ENCODE measurements at places on chromosomes 1 and 21. TPM values are rescaled to one million over a fixed set of nuclear protein-coding genes. Genes with fewer than 3 reads are reported as not detected.

- no peak for DNase-seq
- no peaks in the 10 kb centered on the region for H3K36me3 ChIP-seq
- no peak overlapping the region for H3K27ac ChIP-seq
- no peaks in the 10 kb centered on the region for H3K27me3 ChIP-seq
- H3K4me1 ChIP-seq: peaks cover 3% of the 10 kb centered on the region
Observed at GRCh38 chr21:37338671-37339551, 27.7 kb upstream of the DYRK1A start.

DNA sequence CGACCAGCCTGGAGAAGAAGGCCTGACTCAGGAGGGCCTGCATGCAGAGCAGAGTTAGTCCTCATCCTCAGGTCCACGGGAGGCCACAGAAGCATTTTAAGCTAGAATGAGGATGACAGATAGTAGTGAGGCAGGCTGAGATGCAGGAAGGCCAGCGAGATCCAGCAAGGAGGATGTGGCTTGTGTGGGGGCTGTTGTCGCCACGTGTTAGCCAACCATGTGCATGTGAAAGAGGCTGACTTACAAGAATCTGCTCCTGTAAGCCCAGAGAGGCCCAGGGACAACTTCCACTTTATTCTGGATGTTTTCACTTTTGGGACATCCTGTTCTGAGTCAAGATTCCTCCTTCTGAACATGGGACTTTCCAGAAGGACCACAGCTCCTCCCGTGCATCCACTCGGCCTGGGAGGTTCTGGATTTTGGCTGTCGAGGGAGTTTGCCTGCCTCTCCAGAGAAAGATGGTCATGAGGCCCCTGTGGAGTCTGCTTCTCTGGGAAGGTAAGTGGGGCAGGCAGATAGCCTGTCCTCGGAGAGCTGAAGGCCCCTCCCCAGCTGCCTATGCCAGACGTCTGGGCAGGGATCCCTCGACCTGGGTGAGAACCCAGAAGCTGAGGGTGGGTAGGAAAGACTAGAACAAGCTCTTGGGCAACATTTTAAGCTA lies at the start of gene SLAMF8:
SLAMF8 (plus strand) TSS at position 433 of the 661 bp plus-strand sequence; CDS start at position 459, 26 bp downstream.
- peaks cover 53% of the 10 kb centered on the region for H3K4me1 ChIP-seq
- no peaks in the 10 kb centered on the region for H3K27me3 ChIP-seq
- H3K36me3 ChIP-seq: peaks cover 3% of the 10 kb centered on the region
- H3K4me3 ChIP-seq: peak within 1 kb of the TSS; percentile 51
- DNase-seq: peak; percentile 90

DNA sequence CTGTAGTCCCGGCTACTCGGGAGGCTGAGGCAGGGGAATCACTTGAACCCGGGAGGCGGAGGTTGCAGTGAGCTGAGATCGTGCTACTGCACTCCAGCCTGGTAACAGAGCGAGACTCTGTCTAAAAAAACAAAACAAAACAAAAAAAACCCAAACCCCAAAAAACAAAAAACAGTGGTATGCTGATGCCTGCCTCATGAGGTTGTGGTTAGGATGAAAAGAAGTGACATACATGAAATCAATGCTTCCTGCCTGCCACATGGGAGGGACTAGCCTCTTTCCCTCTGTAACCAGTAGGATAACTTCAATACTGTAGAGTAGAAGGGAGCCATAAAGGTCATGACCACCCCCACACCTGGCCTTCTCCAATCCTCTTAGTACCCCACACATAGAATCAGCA lies 55.2 kb downstream of the TENT5C start:
- peak; percentile 69 for DNase-seq
- peak overlapping the region; percentile 47 for H3K27ac ChIP-seq
- no peaks in the 10 kb centered on the region for H3K36me3 ChIP-seq
- no peak overlapping the region for H3K4me3 ChIP-seq
- H3K4me1 ChIP-seq: peaks cover 90% of the 10 kb centered on the region

DNA sequence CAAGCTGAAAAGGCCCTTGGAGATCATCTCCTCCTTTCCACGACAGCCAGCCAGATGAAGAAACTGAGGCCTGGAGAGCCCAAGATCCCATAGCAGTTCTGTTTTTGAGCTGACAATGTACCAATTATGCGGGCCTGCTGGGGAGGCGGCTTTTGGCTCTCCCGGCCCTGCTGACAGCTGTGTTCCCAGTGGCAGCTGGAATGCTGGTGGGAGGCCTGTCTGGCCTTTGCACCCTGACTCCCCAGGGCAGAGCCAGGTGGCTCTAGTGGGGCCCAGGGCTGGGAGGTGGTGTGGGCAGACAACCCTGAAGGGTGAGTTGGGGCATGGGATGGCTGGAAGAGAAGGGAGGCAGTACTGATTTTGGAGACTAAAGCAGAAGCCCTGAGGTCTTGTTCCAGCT lies 30.7 kb upstream of the WASF2 start:
- H3K4me1 ChIP-seq: peaks cover 55% of the 10 kb centered on the region
- H3K36me3 ChIP-seq: peaks cover 24% of the 10 kb centered on the region
- no peak for DNase-seq

The NTNG1 gene
- total RNA-seq: 0.96 TPM

The MSH4 gene
- 0.16 TPM for total RNA-seq

DNA sequence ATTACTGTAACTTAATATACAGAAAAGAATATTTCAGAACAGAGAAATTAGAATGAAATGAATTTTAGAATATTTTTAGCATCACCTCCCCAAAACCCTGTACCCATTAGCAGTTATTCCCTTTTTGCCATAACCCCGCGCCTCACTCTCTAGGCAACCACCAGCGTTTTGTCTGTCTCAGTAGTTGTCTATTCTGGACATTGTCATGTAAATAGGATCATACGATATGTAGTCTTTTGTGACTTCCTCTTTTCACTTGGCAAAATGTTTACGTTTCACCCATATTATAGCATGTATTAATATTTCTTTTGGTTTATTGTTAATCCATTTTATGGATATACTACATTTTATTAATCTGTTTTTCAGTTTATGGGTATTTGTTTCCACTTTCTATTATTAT lies 24.9 kb downstream of the SOAT1 start:
- peaks cover 57% of the 10 kb centered on the region for H3K36me3 ChIP-seq
- peaks cover 31% of the 10 kb centered on the region for H3K4me1 ChIP-seq
- H3K4me3 ChIP-seq: no peak overlapping the region
- no peak for DNase-seq

DNA sequence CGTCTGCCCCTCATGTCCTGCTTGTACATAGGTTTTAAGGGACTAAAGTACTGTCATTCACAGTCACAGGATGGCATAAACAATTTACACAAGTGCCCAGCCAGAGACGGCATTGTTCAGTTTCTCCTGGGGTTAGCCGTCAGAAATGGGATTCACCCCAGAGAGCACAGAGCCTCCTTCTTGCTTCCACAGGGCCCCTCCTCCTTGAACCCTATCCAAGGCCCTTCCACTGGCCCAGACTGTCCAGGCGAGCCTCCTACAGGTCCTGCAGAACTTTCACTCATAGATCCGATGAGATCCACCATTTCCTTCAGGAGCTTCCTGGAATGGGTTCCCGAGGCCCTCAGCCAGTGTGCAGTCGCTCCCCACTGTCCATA lies 10.0 kb downstream of the AVPR1B start:
- H3K27ac ChIP-seq: no peak overlapping the region
- DNase-seq: no peak
- H3K4me3 ChIP-seq: no peak overlapping the region
- no peaks in the 10 kb centered on the region for H3K27me3 ChIP-seq
- H3K4me1 ChIP-seq: no peaks in the 10 kb centered on the region
- no peaks in the 10 kb centered on the region for H3K36me3 ChIP-seq

DNA sequence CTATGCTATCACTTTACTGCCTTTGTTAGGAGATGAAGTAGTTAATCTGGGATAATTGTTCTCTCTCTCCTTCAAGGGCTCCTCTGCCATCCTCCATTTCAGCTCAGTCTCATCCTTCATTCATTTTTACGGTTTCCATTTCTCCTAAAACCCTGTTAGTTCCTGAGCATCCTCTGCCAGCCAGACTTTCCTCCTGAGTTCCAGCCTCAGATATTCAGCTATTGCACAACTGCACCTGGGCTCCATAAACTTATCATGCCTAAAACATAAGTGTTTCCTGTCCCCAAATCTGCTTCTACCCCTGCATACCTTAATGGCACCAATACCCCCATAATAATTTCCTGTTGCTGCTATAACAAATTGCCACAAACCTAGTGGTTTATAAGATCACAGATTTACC lies 39.6 kb upstream of the SOX13 start:
- no peaks in the 10 kb centered on the region for H3K4me1 ChIP-seq
- no peak overlapping the region for H3K27ac ChIP-seq
- peaks cover 8% of the 10 kb centered on the region for H3K27me3 ChIP-seq
- no peak overlapping the region for H3K4me3 ChIP-seq
- no peaks in the 10 kb centered on the region for H3K36me3 ChIP-seq

GRCh38 chr1:39617488-39618049 lies 21.9 kb downstream of the HEYL start:
- H3K4me3 ChIP-seq: no peak overlapping the region
- H3K4me1 ChIP-seq: no peaks in the 10 kb centered on the region
- no peaks in the 10 kb centered on the region for H3K36me3 ChIP-seq
- no peak for DNase-seq

DNA sequence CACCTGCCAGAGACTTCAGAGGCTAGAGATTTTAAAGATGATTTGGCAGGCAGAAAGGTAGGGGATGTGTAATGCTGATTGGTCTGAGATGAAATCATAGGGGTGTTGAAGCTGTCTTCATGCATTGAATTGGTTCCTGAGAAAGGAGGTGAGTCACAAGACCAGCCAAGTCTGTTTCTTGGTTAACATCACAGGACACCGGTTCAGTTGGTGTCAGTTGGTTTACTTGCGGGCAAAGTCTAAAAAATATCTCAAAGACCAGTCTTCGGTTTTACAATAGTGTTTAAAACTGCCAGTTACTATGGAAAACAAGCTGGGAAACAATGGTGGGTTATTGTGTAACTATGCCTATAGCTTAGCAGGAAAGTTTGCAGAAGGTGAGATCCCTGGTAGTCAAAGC lies 305.9 kb downstream of the BARHL2 start:
- no peaks in the 10 kb centered on the region for H3K4me1 ChIP-seq
- no peak overlapping the region for H3K4me3 ChIP-seq
- H3K27me3 ChIP-seq: peaks cover 1% of the 10 kb centered on the region
- no peak for DNase-seq

The IL10RB gene
- total RNA-seq: 30.5 TPM

The VSIG8 gene
- not detected for total RNA-seq

GRCh38 chr1:209190591-209191261 lies 392.8 kb upstream of the CAMK1G start:
- no peak overlapping the region for H3K27ac ChIP-seq
- H3K27me3 ChIP-seq: peaks cover 4% of the 10 kb centered on the region
- no peak overlapping the region for H3K4me3 ChIP-seq

GRCh38 chr1:25904943-25905679 lies 1.1 kb downstream of the STMN1 start:
- H3K27me3 ChIP-seq: no peaks in the 10 kb centered on the region
- peaks cover 47% of the 10 kb centered on the region for H3K36me3 ChIP-seq
- H3K27ac ChIP-seq: peak overlapping the region; percentile 86
- H3K4me1 ChIP-seq: peaks cover 32% of the 10 kb centered on the region

- H3K27ac ChIP-seq: no peak overlapping the region
- peaks cover 46% of the 10 kb centered on the region for H3K4me1 ChIP-seq
- DNase-seq: no peak
- no peak overlapping the region for H3K4me3 ChIP-seq
- peaks cover 3% of the 10 kb centered on the region for H3K36me3 ChIP-seq
Observed at GRCh38 chr1:198763298-198763714, 124.5 kb downstream of the PTPRC start.

The MTARC1 gene
- not detected for total RNA-seq

DNA sequence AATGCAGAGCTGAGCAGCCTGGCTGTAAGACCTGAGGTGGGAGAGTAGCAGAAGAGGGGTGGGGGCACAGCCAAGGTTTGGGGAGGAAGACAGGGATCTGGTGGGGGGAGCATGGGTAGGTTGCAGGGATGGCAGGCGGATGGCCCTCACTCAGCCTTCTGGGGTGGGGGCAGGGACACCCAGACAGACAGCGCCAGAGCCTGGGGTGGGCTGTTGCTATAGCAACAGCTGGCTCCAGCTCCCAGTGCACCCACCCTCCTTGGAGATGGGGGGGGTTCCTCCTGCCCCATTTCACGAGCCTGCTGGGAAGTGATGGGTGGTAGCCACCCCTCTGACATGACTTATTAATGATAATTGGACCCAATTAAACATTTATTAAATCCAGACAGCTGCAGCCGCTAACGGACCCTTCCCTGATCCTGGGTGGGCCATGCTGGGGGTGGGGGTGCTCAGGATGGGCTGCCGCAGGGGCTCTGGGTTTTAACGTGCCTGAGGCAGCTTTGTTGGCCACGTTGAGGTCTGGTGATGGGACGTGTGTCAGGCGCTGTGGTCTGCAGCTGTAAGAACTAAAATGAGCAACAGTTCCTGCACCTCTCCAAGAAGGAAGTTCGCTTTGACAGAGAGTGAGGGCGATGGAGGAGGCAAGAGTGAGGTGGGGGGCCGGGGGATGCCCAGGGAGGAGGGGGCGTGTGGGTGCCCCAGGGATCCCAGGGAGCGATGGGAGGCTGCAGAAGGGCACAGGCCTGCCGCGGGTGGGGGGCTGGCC lies 19.4 kb downstream of the AGRN start:
- peaks cover 19% of the 10 kb centered on the region for H3K4me1 ChIP-seq
- peaks cover 26% of the 10 kb centered on the region for H3K27me3 ChIP-seq
- peak; percentile 72 for DNase-seq
- peak overlapping the region; percentile 57 for H3K4me3 ChIP-seq
- H3K36me3 ChIP-seq: peaks cover 6% of the 10 kb centered on the region

The CDA gene
- not detected for total RNA-seq

- H3K36me3 ChIP-seq: no peaks in the 10 kb centered on the region
- peaks cover 27% of the 10 kb centered on the region for H3K4me1 ChIP-seq
- peak overlapping the region; percentile 68 for H3K27ac ChIP-seq
- H3K4me3 ChIP-seq: no peak overlapping the region
- no peaks in the 10 kb centered on the region for H3K27me3 ChIP-seq
Observed at GRCh38 chr1:145690587-145691558, 16.3 kb downstream of the PDZK1 start.

GRCh38 chr1:95984798-95985374 lies 736.7 kb upstream of the PTBP2 start:
- no peaks in the 10 kb centered on the region for H3K27me3 ChIP-seq
- H3K4me3 ChIP-seq: no peak overlapping the region
- no peaks in the 10 kb centered on the region for H3K36me3 ChIP-seq
- H3K4me1 ChIP-seq: no peaks in the 10 kb centered on the region
- no peak for DNase-seq
- H3K27ac ChIP-seq: no peak overlapping the region

- H3K36me3 ChIP-seq: no peaks in the 10 kb centered on the region
- H3K4me3 ChIP-seq: no peak overlapping the region
- DNase-seq: peak; percentile 17
- H3K4me1 ChIP-seq: no peaks in the 10 kb centered on the region
- peaks cover 7% of the 10 kb centered on the region for H3K27me3 ChIP-seq
Observed at GRCh38 chr1:209585672-209586071, 2.2 kb downstream of the CAMK1G start.

GRCh38 chr1:30855686-30856259 lies 52.8 kb downstream of the SDC3 start:
- no peak overlapping the region for H3K27ac ChIP-seq
- peaks cover 1% of the 10 kb centered on the region for H3K27me3 ChIP-seq
- no peaks in the 10 kb centered on the region for H3K4me1 ChIP-seq
- no peaks in the 10 kb centered on the region for H3K36me3 ChIP-seq

DNA sequence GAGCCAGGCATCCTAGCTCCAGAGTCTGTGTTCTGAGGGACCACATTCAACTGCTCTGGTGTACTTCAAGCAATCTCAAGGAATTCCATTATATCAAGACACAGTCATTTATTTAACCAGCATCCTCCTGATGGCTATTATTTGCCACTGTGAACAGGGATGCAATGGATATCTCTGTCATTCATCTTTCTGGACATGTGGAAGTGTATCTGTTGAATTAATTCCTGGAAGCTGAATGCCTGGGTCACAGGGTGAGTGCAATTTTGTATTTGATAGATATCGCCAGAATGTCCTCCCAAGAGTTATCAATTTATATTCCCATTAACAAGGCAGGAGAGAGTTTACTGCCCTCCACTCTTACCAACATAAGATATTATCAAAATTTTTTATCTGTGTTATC lies 24.7 kb upstream of the LRP8 start:
- H3K4me3 ChIP-seq: no peak overlapping the region
- DNase-seq: no peak
- no peaks in the 10 kb centered on the region for H3K4me1 ChIP-seq
- H3K27ac ChIP-seq: no peak overlapping the region
- no peaks in the 10 kb centered on the region for H3K27me3 ChIP-seq
- peaks cover 3% of the 10 kb centered on the region for H3K36me3 ChIP-seq
